Naive thymus-derived CD8-positive, alpha-beta T cell (primary cell): ENCODE measurements at places on chromosomes 13 and 19. TPM values are rescaled to one million over a fixed set of nuclear protein-coding genes. Genes with fewer than 3 reads are reported as not detected.

- no peak for DNase-seq
These were observed 4.0 kb upstream of the CYTH2 start for GRCh38 chr19:48465215-48465614.

DNA sequence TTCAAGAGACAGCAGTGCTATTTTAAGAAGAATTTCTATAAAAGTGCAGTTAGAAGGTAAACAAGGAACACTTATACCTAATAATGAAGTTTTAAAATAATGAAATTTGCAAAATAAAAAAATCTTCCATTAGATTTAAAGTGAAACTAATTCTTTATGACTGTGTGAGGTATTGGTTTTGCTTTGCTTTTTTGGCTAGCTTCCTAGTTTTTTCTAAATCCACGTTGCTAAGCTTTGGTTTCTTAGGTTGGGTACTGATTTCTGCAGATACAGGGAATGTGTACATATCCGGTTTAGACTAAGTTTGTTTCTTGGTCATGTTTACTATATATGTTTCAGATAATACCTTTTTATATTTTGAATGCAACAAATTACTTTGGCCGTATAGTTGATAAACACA is 59.8 kb downstream of the SLC7A9 start:
- no peak for DNase-seq

DNA sequence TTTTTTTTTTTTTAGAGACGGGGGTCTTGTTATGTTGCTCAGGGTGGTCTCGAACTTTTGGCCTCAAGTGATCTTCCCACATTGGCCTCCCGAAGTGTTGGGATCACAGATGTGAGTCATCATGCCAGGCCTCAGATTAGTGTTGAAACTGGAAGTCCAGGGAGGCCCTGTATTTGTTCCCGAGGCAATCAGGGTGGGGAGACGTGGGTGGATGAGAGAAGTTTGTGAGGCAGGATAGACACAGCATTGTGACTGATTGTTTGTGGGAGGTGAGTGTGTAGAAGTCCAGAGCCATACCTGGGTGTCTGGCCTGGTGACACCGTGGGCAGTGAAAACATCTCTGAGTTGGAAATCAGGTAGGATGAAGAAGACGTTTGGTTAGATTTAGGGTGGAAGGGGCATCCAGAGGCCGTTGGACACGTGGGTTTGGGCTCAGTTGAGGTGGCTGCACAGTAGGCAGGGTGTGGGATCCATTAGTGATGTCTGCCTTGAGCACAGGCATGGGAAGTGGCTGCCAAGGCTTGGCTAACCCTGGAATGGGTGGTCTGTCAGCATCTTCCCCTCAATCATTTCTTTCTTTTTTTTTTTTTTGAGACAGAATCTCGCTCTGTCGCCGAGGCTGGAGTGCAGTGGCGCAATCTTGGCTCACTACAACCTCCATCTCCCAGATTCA is 12.4 kb downstream of the RTN2 start:
- DNase-seq, result no peak

GRCh38 chr13:94933230-94933751 is 220.9 kb upstream of the SOX21 start:
- no peak for DNase-seq

- DNase-seq, result no peak
These were observed 3.5 kb downstream of the ZSCAN5B start for GRCh38 chr19:56193981-56194640.

DNA sequence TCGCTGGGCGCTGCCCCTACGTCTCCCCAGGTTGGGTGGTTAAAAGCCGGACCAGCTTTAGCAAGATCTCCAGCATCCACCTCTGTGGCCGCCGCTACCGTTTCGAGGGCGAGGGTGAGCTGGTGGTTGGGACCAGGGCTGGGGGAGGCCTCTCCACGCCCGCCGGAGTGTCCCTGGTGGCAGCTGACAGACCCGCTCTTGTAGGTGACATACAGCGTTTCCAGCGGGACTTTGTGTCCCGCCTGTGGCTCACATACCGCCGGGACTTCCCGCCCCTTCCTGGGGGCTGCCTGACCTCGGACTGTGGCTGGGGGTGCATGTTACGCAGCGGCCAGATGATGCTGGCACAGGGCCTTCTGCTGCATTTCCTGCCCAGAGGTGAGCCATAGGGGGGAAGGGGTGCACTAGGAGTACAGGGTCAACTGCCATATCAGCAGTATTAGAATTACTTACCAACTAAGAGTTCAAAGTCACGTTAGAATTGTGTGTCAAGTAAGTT is 1.1 kb downstream of the ATG4D start:
- no peak for DNase-seq

- no peak for DNase-seq
These were observed 16.1 kb upstream of the SLC46A3 start for GRCh38 chr13:28734906-28735305.

GRCh38 chr13:101346942-101347728 is 69.2 kb downstream of the NALCN start:
- no peak for DNase-seq

The CCDC70 gene
- total RNA-seq, result not detected

The NCR1 gene
- 0.29 TPM for total RNA-seq

The ENOX1 gene
- not detected for total RNA-seq
